ENCODE measurements at places on chromosomes 2 and 18.

DNA sequence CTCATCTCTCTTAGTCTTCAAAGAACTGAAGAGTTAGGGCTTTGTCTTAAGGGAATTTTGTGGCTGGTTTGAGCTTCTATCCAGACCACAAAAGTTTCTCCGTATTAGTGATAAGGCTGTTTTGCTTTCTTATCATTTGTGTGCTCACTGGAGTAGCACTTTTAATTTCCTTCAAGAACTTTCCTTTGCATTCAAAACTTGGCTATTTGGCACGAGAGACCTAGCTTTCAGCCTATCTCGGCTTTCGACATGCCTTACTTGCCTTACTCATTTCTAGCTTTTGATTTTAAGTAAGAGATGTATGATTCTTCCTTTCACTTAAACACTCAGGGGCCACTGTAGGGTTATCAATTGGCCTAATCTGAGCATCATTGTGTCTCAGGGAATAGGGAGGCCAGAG, 29.9 kb downstream of the HDHD2 start:
- no peak for DNase-seq

DNA sequence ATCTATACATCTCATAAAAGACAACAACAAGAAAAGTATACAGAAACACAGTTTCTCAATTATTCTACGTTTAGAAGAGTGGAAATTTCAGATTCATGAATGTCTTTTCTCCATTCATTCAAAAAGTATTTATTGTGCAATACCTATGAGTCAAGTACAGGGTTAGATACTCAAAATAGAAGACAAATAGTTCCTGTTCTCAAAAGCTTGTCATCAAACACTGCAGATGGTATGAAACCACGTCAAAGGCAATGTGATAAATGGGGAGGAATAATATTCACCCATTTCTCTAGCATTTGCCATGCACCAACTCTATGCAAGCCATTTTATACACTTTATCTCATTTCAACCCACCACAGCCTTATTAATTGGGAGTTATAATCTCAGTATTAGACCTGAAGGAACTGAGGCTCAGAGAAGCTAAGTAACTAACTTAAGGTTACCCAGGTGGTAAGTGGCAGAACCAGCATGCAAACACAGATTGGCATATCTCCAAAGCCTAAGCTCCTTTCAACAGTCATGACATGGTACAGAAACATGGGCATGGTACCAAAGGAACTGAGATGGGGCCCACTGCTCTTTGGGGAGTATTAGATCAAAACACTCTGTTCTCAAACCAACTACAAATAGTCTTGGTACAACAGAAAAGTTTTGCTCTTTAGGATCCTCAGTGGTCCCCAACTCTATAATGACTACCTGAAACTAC, 67.2 kb upstream of the NPAS2 start:
- peak; percentile 93 for DNase-seq

DNA sequence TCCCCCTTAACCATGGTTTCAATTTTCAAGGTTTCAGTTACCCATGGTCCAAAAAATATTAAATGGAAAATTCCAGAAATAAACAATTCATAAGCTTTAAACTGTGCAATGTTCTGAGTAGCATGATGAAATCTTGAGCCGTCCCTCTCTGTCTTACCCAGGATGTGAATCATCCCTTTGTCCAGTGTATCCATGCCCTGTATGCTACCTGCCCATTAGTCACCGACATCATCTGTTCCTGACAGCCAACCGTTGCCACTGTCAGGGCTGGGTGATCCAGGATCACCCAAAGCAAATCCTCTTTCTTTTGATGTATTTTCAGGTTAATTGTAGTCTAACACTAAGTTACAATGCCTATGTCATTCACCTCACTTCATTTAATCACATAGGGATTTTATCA, 15.7 kb upstream of the OLA1 start:
- DNase-seq = peak; percentile 53

- DNase-seq = no peak
Measured at GRCh38 chr18:45359275-45360009, 255.8 kb upstream of the SLC14A2 start.

GRCh38 chr2:178193496-178193822, 853 bp upstream of the OSBPL6 start:
- no peak for DNase-seq

GRCh38 chr18:69523582-69523981, 122.9 kb downstream of the DOK6 start:
- DNase-seq = no peak

DNA sequence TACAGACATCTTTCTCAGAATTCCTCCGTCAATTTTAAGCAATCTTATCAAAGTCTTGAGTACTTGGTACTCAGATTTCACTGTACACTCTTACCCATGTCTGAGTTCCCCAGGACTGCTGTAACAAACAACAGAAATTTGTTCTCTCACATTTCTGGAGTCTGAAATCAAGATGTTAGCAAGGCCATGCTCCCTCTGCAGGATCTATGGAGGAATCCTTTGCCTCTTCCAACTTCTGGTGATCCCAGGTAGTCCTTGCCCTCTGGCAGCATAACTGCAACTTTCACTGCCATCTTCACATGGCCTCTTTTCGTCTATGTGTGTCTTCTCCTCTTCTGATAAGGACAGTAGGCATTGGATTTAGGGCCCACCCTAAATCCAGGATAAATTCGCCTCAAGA, 17.1 kb upstream of the CACNB4 start:
- no peak for DNase-seq

- peak; percentile 21 for DNase-seq
Measured at GRCh38 chr2:38214209-38214717, 138.3 kb upstream of the CYP1B1 start.

DNA sequence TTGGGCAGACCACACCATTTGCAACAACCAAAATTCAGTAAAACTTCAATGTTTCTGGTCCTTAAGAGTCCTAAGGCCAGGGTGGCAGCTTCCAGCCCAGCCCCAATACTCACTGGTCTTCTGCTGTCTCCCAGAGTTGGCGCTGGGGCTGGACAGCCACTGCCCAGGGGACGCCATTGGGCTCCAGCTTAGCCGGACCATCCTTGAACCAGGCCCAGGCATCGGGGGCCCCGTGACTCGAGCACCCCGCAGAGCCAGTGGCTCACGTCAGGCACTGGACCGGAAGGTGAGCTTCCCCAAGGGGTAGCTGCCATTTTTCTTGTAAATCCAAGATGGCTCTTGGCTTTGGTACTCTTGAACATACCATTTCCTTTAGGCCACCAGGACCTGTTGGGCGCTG, 21.8 kb downstream of the SNED1 start:
- DNase-seq = no peak

DNA sequence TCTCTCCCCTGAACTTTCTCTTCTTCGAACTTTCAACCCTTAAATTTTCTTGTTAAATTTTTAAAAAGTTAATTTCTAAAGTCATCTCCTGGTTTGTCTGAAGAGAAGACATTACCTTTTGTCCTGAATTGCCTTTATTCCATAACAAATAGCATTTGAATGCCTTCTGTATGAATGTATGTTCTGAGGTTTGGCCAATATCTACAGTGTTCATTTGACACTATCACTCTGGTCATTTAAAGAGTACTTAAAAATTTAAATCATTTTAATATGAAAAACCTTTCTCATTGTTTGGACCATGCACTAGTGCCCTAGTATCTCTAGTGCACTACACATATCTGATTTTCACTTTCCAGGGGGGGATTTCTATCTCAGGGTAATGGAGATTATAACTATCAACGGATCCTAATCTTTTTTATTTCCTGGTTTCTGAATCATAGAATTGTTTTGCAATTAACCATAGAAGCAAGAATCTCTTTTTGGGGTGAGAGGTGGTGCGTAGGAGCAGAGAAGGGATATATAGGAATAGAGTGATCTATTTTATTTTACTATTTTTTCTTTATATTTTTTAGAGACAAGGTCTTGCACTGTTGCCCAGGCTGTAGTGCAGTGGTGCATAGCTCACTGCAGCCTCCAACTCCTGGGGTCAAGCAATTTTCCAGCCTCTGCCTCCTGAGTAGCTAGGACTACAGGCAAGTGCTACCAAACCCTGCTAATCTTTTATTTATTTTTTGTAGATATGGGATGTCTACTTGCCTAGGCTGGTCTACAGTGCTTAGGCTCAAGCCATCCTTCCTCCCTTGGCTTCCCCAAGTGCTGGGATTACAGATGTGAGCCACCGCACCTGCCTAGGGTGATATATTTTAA, 25.5 kb downstream of the TANC1 start:
- peak; percentile 13 for DNase-seq

DNA sequence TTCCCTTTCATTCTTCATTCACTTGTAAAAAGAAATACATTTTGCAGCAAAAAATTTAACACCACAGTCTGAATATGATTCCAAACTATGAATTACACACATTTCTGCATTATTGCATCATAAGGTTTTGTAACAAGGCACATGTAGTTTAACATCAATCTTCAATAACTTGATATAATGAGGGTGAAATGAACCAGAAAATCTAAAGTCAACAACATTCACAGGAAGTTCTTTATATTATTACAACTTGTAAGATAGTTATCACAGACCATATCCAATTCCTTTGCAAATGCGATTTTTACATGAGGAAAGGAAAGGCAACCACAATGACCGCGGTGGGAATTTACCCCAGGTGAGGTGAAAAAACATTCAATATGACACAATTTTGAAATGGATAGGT, 213.3 kb downstream of the NAPG start:
- peak; percentile 60 for DNase-seq

DNA sequence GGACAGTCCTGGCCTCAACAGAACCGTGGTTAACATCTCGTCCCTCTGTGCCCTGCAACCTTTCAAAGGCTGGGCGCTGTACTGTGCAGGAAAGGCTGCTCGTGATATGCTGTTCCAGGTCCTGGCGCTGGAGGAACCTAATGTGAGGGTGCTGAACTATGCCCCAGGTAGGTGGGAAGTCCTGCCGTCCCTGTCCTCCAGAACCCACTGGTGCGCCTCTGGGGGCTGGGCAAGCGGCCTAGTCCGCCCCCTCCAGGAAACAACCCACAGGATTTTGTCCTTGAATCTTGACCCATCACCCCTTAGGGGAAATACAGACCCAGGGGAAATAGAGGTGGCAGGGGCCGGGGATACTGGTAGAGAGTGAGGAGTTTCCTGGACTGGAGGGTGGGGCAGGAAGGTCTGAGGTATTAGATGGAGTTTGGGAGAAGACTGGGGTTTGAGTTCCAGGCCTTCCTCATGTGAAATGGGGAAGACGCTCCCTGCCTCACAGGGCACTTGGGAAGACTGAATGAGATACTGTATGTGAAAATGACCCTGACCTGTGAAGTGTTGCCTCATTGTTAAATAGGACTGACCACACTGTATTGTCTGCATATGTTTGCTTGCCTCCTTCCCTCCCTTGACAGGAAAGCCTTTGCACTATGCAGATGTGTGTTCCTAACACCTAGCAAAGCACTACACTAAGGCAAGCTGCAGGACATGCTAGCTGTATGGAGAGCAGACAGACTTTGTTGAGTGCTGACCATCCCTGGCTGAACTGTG, 1.4 kb downstream of the SPR start:
- DNase-seq = no peak

DNA sequence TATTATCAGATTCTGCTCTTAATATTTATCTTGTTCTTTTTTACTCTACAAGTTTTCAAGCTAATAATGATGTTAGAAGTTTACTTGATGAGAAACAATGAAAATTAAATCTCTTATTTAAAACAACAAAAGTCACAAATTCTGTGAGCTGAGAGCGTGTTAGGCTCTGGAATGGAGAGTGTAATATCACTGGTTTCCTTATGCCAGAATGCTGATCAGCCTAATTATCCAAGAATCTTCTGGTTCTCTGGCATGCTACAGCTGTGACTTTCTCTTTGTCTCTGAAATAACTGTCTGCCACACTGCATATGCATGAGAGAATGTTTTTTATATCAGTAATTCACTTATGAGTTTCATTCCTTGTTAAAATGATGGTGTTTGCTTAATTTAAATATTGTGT, 236.7 kb downstream of the PARD3B start:
- no peak for DNase-seq

DNA sequence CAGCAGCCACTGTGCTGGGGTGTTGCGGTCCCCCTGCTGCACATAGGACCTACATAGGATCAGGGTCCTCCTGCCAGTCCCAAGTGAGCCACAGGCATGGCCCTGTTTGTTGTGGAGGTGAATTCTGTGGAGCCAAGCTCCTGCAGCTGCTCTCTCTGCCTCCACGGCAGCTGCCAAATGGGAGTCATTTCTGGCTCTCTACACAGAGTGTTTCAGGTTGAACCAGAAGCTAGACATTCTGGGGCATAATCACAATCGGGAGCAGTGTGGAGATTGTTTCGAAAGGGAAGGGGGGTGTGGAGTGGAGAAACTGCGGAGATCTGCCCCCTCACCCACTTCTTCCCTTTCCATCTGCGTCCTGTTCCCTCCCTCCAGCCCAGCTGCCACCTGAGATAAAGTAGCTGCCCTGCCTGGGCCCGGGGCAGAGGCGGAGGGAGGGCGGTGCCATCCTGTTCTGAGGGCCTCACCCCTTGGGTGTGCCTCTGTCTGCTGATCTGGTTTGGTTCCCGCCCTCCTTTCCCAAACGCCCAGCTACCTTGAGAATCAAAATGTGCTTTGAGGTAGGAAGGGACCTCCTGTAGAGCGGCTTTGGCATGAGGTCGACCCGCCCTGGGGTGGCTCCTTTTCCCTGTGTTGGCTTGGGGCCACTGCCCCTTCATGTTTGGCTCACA, 139.4 kb downstream of the WDSUB1 start:
- DNase-seq = no peak

- peak; percentile 50 for DNase-seq
Measured at GRCh38 chr2:132911726-132912724, 242.0 kb upstream of the LYPD1 start.

- no peak for DNase-seq
Measured at GRCh38 chr2:236979664-236980063, 106.0 kb upstream of the COPS8 start.

All from fibroblast of skin of right quadriceps (primary cell).